ENCODE measurements at places on chromosomes 5 and 9.

DNA sequence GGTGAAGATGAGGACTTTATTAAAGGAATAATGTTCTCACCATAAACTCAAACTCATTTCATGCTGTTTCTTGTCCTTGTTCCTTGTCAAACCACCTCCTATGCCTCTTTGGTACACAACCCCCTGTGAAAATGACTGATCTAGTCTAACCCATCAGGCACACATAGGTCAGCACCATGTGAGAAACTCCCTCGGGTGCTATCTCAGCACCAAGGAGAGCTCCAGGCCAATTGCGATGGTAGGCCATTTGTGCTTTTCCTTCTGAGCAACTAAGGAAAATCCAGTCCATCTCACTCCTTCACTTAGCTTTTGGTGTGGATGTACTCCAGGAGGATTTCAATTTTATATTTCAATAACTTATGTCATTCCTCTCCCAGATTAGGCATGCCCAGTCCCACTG, 199.8 kb downstream of the ZNF608 start:
- DNase-seq: no peak

- DNase-seq: peak; percentile 4
These were observed 1.9 kb upstream of the ANKRD18A start for GRCh38 chr9:38622288-38622674.

GRCh38 chr9:17888066-17888465, 309.2 kb downstream of the SH3GL2 start:
- DNase-seq: no peak

- DNase-seq: no peak
These were observed 655 bp downstream of the TOR4A start for GRCh38 chr9:137278061-137278701.

DNA sequence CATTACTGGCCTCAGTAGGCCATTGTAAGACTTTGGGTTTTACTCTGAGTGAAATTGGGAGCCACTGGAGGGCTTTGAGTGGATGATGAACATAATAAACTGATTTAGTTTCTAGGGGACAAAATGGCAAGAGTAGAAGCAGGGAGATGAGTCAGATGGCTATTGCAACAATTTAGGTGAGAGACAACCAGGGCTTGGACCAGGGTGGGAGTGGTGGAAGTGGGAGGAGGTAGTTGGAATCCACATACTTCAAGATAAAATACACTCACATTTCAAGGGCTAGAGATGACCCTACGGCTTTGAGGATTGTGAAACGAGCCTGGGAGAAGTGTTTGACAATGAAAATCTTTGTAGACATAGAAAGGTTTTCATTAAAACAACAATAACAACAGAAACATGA, 136.3 kb downstream of the ACTBL2 start:
- no peak for DNase-seq

DNA sequence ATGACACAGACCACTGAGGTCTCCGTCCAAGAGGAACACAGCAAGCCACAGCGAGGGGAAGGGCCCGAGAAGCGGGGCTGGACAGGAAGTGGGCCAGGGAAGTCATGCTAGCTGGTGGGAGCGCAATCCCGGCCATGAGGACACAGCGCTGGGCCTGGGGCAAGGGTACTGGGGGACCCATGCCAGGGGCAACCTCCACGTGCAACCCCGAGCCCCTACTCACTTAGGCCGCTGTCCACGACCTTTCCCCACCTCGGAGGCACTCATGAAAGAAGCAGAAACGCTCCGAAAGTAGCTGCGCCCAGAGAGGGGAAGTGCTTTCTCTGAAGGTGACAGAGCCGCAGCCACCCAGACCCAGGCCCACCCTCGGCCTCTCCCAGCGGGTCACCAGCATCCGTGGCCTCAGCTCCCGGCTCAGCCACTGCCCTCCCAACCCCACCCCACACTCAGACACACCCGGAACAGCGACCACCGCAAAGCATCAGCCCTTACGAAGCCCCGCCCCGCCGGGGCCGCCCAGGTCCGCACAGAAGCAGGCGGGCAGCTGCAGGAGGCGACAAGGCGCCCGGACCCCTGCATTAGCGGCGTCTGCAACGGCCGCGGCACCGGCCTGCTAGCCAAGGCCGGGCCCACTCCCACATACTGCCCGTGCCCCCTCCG, 782 bp downstream of the BICD2 start:
- DNase-seq: peak; percentile 37

DNA sequence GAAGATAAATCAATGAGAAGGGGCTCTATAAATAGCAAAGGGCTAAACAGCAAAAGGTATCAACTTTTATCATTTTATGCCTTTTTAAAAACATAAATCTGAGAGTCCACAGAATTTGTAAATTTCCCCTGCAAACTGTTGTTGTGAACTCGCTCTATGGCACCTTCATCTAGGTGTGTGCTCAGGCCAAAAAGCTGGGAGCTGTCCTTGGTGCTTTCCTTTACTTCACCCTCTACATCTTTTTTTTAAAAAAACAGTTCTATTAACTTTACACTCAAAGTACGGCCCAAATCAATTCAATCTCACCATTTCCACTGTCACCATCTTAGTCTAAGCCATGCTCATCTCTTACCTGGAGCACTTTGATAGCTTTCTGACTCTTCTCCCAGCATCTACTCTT, 108.2 kb upstream of the GPR151 start:
- no peak for DNase-seq

DNA sequence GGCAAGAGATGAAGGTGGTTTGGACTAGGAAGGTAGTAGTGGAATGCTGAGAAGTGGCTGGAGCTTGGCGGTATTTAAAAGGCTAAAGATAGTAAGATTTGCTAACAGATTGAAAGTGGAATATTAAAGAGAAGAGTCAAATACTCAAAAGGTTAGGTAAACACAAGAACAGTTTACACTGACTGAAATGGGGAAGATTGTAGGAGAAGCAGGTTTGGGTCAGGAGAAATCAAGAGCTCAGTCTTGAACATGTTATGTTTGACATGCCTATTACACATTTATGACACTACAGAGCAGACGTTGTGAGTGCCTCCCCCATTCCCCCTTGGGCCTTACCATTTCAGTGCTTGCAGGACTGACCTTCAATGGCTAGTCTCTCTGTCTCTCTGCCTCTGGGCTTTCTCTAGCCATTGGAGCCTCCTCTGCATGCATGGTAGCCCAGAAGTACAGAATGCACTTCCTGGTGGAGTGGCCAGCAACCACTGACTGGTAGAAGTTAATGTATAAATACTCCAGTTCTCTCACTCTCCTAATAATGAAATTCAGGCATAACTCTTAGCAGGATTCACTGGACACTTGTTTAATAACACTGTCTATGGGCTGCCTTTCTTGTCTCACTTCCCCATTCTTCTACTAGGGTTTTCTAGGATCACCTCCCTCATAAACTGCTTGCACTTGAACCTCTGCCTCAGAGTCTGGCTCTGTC, 56.8 kb downstream of the HMGCS1 start:
- no peak for DNase-seq

DNA sequence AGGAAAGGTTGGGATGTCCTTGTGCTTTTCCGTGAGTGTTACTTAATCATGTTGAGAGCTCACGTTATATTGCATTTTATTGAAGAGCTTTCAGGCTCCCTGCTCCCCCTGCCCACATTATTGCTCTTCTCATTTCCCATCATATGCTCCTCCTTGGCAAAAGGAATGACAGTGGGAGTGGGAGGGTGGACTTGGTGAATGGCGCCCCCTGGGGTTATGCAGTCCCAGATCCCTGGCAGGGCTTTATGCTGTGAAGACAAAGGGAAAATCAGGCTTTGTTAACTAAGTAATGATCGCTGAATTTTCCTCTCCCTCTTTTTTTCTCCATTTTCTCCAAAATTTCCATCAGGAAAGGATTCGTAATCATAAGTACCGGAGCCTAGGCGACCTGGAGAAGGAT, 166.6 kb downstream of the SMARCA2 start:
- no peak for DNase-seq

- DNase-seq: no peak
These were observed 32.0 kb upstream of the LRRC19 start for GRCh38 chr9:27037499-27037898.

GRCh38 chr5:108797986-108798385, 50.3 kb downstream of the FER start:
- no peak for DNase-seq

GRCh38 chr5:33227746-33228145, 213.0 kb upstream of the TARS1 start:
- no peak for DNase-seq

GRCh38 chr9:137228506-137228967, 1.2 kb downstream of the RNF224 start:
- no peak for DNase-seq
